ENCODE measurements at places on chromosomes 1 and 21.

DNA sequence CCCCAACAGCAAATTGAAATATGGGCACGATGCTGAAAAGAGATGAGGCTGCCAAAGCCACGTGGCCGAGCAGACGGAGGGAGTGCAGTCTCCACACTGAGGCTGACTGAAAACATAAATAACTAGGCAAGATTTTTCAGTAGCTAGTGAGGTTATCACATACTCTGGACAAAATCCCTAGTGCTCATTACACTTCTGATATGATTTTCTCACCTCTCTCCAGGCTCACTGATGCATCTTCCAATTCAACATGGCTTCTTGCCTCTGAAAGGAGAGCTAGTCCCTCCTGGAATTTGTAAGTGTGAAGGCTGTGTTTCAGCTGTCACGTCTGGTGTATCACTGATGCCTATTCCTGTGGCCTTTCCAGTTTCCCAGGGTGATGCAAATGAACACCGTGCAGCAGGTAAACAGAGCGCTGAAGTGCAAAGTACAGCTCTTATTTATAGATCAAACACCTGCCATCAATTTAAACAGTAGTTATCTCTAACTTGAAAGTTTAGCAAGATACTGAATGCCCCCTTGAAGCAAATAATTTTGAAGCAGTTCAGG is 656.1 kb downstream of the KIF26B start:
- no peak for DNase-seq

- DNase-seq: no peak
Measured at GRCh38 chr1:231512147-231512698, 16.2 kb upstream of the TSNAX start.

DNA sequence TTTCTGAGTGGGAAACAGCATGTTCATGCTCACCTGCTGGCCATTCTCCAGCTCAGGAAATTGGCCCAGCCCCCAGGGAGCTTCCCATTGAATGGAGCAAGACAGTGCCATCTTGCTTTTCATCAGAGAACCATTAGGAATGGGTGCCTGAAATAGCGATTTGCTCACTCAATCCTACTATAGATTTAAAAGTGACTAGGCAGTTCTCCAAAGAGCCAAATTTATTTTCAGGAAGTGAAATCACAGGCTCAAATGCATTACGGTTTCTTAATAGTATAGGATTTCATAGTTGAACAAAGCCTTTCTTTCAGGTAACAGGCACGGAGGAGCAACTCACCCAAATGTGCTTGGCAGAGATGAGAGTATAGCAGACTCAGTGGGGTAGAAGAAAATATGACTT is 272.1 kb downstream of the GRIK1 start:
- DNase-seq: no peak

- no peak for DNase-seq
Measured at GRCh38 chr21:33397717-33398116, 5.5 kb upstream of the IFNGR2 start.

DNA sequence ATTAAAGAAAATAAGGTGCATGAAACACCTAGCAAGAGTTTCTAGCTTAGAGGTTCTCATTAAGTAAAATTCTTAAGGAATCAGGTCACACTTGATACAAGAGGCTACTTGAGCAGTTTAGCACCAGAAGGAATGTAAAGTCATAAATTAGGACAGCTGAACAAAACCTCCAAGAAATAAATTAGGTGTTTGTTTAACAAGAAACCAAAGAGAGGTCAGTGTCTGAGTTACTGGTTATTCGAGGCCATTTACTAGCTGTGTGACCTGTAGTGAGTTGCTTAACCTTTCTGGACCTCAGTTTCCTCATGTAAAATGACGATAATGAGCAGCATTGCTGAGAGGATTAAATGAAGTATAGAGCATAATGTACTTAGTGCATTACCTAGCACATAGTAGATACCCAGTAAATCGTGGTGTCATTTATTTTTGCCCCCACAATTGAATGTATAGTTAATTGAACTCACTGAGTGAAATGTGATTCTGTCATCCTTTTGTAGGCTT is 908 bp upstream of the ELK4 start:
- DNase-seq: no peak

GRCh38 chr1:192303029-192303428 is 13.8 kb upstream of the RGS21 start:
- no peak for DNase-seq

DNA sequence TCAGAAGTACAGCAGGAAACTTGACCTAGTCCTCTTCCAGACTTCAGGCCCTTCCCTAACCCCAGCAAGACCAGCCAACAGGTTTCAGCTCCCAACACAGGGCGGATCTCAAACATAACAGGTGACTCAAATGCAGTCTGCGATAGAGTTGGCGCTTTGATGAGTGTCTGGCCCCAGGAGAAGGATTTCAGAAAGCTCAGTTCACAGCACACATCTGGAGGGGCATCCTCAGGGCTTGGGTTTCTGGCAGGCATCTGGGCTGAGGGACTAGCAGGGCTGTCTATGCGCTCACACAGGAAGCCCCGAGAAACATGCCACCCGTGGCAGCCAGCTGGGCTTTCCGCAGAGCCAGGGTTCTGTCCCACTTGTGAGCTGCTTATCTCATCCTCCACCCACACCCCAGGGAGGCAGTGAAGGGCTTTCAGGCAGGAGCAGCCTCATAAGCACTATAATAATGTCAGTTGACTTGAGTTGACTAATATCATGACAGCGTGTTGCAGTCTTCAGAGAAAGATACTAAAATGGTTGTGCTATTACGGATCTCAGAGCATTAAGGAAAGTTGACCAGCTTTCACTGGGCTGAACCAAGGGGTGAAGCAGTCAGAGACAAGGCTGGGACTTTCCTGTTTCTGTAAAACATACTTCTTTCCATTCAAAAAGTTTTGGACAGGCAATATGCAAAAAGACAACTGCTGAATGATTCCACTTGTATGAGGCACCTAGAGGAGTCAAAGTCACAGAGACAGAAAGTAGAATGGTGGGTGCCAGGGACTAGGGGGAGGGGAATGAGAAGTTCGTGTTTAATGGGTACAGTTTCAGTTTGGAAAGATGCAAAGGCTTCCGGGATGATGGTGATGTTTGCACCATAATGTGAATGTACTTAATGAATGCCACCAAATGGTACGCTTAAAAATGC is 233.0 kb upstream of the IRF2BP2 start:
- no peak for DNase-seq

DNA sequence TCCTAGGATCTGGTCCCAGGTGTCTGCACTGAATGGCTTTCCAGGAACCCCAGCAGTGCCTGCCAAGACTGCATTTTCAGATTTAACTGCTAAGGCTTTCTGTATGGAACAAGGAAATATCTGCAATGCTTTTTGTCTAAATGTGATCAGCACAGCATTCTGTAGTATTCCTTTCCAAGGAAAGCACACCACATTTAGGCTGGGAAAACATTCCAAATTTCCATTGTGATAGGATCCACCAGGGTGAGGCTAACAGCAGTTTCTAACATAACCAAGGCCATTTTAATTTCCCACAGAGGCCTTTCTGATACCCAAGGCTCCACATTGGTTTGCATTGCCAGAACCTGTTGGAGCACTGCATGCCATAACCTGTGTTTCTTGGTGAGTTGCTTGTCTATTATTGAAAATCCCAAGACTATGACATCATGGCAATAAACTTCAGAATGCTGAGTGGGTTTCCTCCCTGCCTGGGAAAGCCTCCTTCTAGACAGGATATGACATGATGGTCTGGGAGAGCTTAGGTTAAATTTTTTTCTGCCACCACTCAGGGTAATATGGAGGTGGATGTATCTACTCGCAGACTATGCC is 23.3 kb upstream of the PTGFRN start:
- DNase-seq: no peak

- DNase-seq: no peak
Measured at GRCh38 chr1:81543764-81544163, 257.0 kb upstream of the ADGRL2 start.

DNA sequence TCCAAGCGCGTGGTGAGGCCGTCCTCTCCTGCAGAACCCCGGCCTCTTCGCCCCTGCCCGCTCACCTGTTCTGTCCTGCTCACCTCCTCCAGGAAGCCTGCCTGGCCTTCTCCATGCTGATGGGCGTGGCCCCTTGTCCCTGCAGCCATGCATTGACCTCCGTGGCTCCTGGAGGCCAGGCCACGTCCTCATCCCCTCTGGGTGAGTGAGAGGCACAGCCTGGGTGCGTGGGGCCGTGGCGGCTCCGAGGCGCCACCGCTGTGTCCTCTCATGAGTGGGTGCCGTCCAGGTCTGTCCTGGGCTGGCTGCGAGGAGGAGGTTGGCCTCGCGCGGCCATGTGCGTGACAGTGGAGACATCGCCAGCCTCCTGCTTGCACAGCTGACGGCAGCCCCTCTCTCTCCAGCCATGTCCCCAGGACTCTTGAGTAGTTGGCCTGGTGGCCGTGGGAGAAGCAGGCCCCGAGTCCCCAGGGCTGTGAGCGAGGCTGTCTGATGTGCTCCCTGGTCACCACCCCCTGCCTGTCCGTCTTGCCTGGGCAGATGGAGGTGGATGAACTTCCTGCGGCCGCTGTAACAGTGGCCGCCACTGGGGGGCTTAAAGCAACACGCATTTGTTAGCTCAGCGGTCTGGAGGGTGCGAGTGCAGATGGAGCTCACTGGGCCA is 58.1 kb downstream of the PRKCZ start:
- DNase-seq: no peak

DNA sequence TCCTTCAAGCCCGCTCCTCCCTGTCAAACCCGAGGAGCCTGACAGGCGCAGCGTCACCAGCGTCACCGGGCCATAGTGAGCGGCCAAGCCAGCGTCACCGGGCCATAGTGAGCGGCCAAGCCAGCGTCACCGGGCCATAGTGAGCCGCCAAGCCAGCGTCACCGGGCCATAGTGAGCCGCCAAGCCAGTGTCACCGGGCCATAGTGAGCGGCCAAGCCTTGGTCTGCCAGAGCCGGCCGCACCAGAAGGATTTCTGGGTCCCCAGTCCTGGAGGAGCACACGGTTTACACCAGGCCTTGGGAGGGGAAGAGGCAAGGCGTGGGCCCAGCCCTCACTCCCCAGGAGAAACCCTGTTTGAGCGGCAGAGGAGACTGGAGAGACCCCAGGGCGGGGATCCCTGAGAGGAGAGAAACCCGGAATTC is 39.8 kb upstream of the COL18A1 start:
- no peak for DNase-seq

DNA sequence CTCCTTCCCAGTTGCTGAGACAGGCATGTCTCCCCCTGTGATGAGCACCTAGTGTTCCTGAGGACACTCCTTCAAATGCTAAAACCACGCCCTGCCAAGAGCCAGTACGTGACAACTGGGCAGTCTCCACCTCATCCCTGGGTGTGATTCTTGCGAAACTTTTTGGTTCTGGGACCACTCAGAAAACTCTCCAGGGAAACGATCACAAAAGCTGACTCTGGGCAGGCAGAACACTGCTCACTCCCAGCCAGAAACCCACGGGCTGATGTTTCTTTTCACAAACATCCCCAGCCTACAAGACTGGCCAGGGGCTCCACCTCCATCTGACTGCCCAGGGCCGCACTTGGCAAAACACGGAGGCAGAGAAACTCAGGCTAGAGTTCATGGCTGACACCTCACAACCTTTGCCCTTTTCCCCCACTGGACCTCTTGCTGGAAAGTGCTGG is 24.4 kb downstream of the DHRS3 start:
- DNase-seq: no peak

GRCh38 chr1:115647919-115648650 is 6.3 kb downstream of the VANGL1 start:
- no peak for DNase-seq

GRCh38 chr1:153520818-153521476 is 14.8 kb downstream of the S100A6 start:
- DNase-seq: no peak

DNA sequence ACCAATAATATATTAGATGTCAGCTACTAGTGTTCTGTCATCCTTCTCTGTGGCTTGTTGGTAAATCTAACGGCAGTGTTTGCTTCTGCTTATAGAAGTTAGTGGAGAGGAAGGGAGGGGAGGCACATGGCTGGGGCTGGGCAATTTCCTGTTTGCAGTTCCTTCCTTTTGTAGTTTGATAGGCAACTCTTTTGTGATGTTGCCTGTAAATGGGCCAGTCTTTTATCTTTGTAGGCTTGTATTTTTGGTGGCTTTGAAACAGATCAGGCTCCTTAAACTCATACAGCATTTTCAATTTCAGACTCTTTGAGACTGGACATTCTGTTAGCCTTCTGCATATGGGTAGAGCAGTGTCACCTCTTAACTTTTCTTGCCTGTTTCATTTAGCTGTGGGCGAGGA is 48.1 kb downstream of the CDC14A start:
- DNase-seq: no peak

DNA sequence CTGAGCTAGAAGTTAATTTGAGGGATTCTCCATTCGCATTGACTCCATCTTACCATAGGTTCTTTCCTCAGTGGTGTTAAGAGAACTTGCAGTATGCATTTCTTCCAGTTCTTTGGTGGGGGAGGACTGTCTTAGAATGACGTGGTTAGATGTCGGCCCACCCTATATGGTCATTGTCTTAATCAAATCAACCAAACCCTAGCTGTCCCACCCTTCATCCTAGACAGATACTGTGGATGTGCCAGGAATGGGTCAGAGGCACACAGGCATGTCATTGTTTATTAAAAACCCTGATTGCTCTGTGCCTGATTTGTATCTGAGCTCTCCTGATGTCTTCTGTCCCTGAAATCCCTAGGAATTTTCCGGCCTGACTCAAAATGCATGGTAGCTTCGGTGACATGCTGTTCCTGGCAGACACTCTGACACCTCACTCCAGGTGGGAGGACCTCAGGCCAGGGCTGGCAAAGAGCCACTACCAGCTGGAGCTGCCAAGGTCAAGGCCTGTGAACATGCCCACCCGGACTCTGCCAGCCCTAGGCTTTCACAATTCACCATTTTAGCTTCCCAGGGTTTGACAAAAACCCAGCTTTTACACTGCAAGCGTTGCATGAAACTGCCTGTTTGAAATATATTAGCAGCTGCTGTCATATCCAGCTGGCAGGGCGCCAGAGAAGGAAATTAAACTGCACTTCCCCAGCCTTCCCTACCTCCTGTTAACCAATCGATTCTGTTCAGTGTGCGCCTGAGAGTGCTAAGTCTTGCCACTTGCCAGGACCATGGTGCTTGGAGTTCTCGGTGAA is 134.0 kb downstream of the FAM78B start:
- no peak for DNase-seq

DNA sequence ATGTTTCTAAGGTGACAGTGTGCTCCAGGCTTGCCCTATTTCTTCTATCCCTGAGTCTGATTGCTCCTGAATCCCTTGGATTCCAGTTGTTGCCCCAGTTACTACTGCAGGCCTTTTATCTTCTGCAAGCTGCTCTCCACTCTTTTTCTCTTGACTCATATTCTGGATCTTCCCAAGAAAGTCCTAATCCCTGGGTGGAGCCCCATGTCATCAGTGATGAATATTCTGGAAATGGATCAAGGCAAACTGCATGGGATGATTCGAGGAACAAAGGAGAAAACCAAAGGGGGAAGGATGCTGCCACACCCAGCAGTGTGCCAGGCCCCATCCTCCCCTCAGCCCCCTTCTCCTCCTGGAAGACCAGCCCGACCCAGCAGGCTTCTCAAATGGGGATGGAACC is 63.3 kb upstream of the ATP2B4 start:
- DNase-seq: no peak

- DNase-seq: no peak
Measured at GRCh38 chr1:54498383-54499096, 49.5 kb upstream of the ACOT11 start.
